AG20443 (cell line): ENCODE measurements at places on chromosomes 7 and 10.

GRCh38 chr10:75239096-75239790 lies 3.5 kb upstream of the COMTD1 start:
- DNase-seq: no peak

DNA sequence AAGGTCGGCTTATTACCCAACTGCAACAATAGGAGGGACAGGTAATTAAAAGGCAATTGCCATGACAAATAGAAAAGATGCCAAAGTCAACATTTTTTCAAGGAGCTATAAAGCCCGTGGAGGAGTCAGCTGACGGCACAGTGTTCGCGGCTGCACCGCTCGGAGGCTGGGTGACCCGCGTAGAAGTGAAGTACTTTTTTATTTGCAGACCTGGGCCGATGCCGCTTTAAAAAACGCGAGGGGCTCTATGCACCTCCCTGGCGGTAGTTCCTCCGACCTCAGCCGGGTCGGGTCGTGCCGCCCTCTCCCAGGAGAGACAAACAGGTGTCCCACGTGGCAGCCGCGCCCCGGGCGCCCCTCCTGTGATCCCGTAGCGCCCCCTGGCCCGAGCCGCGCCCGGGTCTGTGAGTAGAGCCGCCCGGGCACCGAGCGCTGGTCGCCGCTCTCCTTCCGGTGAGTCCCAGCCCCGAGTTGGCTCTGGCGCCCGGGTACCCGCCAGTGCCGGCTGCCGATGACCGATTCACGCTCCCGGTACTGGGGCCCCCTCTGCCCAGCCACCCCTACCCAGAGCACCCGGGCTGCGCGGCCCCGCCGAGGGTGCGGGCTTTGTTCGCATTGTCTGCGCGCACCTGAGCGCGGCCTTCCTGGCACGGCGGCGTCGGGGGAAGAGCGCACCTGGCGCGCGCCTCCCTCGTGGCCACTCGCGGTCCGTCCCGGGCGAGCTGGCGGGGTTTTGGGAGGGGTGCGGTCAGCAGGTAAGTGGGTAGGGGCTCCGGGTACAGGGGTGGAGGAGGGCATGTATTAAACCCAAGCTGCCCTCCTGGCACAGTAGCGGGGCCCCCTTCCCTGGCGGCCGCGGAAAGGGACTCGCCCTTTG lies at the start of gene VWA2:
TSS of gene VWA2 (plus strand) at position 138 of the 877 bp plus-strand sequence. CDS start 9,460 bp downstream, outside the sequence.
- no peak for DNase-seq

DNA sequence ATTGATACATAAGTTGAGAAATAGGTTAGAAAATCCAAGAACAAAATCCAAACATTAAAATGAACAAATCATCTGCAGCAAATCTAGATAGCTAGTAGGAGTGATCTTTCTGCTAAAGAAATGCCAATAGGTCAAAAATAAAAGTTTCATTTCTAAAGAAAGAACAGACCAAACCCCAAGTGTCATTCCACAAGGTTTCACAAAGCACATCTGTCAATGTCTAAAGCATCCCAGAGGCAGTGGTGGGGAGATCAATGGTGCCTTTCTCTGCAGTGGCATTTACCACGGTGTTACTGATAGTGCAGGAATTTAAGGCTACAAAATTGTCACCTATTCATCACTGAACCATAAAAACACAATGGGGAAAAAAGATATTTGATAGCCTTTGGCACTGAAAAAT lies 147.9 kb downstream of the PARD3 start:
- DNase-seq: no peak

DNA sequence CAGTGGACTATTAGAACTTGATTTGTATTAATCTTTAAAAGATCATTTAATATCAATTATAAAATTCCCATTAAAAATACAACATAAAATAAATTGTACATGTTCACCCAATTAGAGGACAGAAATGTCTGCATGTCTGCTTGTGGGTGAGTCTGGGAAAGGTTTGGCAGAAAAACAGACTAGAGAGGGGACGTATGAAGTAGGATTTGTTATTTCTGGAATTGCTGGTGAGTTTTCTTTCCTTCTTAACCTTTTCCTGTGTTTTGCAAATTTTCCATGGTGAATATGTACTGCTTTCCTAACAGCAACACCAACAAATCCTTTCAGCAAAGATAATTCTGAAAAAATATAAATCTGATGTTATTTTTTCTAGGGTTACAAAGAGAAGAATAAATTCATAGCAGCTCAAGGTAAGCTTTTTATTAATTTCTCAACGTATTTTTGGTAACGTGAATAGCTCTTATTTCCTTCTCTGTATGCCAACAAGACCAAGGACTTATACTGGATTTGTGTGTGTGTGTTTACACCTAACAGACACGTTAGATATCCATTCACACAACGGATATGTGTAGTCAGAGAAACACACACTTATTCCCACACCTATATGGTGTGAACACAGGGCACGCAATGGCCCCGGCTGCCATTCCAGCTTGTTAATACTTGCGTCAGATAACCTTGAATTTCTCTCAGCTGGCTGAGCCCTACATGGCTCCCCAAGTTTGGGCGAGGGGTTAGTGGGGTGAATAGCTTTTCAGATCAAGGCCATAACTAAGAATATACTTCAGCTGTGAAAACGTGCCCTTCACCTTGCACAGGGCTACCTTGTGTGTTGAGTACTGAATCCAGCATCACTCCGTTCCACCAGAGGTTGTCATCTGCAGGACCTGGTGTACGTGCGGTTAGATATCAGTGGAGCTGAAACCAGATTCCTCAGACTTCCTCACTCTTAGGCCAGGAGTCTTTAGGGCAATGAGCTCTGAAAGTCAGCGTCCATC lies 64.6 kb downstream of the MKI67 start:
- DNase-seq: no peak
